IMR-90 (cell line): ENCODE measurements at places on chromosomes 11 and 22. TPM values are rescaled to one million over a fixed set of nuclear protein-coding genes. Genes with fewer than 3 reads are reported as not detected.

Gene TSGA10IP
- total RNA-seq: under 0.01 TPM in 1 of 2 replicates, not detected in the other

Gene FGF4
- not detected in 2 replicates for total RNA-seq

Gene NAALAD2
- total RNA-seq: under 0.01 TPM in 1 of 2 replicates, not detected in the other

Gene DBX1
- not detected in 2 replicates for total RNA-seq

Gene NARS2
- 15.8 and 16.4 TPM in 2 replicates for total RNA-seq
